ENCODE measurements at places on chromosomes 4 and X. TPM values are rescaled to one million over a fixed set of nuclear protein-coding genes. Genes with fewer than 3 reads are reported as not detected.
A peak's percentile ranks its signal among the peaks of the same experiment; 100 is the strongest.

The GYPA gene
- not detected for total RNA-seq

The PHOX2B gene
- total RNA-seq, result not detected

The ESX1 gene
- total RNA-seq, result not detected

The GAGE12H gene
- not detected for total RNA-seq

The ASB11 gene
- total RNA-seq, result not detected

The PHEX gene
- 1.1 TPM for total RNA-seq

The USP17L27 gene
- not detected for total RNA-seq

DNA sequence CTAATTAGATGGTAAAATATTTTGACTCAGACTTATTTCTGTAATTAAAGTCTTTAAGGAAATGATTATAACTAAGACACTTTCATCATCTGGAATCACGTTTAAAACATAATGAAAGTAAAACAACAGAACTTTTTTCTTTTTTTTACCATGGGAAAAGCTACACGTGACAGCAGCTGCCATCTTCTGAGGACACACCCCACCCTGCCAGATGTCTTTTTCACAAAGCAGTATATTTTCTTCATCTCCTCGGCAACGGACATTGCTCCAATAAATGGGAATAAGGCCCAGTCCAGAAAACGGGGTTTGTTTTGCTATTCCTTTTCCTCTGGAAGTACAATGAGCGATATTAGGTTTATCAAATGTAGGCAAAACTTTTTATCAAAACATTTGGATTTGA is 17.5 kb downstream of the PRSS12 start:
- no peak overlapping the region for H3K4me3 ChIP-seq
- DNase-seq, result no peak
- H3K27ac ChIP-seq, result no peak overlapping the region
- H3K27me3 ChIP-seq, result peaks cover 5% of the 10 kb centered on the region

- H3K27ac ChIP-seq, result peak overlapping the region; percentile 96
- H3K4me3 ChIP-seq, result peak overlapping the region; percentile 95
- peaks cover 41% of the 10 kb centered on the region for H3K4me1 ChIP-seq
- no peaks in the 10 kb centered on the region for H3K27me3 ChIP-seq
These were observed 1.4 kb downstream of the CD99 start for GRCh38 chrX:2692221-2693112.

GRCh38 chr4:168572002-168572401 is 75.2 kb downstream of the PALLD start:
- peaks cover 4% of the 10 kb centered on the region for H3K4me1 ChIP-seq
- H3K27ac ChIP-seq, result no peak overlapping the region
- no peak for DNase-seq
- H3K27me3 ChIP-seq, result peaks cover 13% of the 10 kb centered on the region

DNA sequence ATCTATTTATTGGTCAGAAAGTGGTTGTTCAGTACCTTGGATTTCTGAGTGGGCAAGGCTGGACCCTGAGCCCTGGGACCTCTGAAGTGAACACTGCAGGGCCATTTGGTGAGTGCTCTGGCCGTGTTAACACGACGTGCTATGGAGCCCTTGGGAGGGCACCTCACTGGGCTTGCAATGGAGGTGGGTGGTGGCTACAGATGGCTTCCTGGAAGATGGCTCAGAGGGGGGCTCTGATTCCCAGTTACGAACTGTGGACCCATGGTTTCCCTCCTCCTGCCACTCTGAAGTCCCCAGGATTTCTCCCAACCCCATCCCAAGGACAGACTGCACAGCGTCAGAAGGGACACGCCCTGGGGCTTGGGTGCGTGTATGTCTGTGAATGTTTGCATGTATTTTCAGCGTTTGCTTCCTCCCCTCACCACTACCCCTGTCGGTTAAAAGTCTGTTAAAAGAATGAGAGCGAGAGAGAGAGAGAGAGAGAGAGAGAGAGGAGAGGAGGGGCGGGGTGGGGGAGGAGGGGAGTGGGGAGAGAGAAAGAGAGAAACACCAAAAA is 3.7 kb upstream of the RHOH start:
- peaks cover 62% of the 10 kb centered on the region for H3K4me1 ChIP-seq
- DNase-seq, result peak; percentile 62
- H3K27me3 ChIP-seq, result no peaks in the 10 kb centered on the region
- H3K4me3 ChIP-seq, result peak overlapping the region; percentile 98
- H3K36me3 ChIP-seq, result peaks cover 15% of the 10 kb centered on the region

GRCh38 chr4:172547724-172548123 is 620.9 kb upstream of the GALNT7 start:
- no peaks in the 10 kb centered on the region for H3K4me1 ChIP-seq
- no peaks in the 10 kb centered on the region for H3K36me3 ChIP-seq
- H3K4me3 ChIP-seq, result no peak overlapping the region
- H3K27ac ChIP-seq, result no peak overlapping the region
- DNase-seq, result no peak
- no peaks in the 10 kb centered on the region for H3K27me3 ChIP-seq

DNA sequence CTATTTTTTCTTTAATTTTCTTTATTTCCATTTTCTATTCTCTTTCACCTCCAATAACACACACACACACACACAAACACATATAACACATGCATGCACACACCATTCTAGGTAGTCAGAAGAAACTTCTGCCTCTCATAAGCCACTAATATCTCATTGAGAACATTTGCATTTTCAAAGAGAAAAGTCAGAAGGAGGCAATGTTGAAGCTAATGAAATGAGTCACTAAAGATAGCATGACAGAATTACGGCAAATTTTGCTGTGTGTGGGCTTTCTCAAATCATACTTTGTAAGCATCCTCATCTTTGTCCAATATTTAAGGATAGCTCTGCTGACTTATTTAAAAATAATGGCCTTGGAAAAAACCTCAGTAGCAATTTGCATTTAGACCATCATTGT is 291.3 kb downstream of the GUCY2F start:
- no peak overlapping the region for H3K4me3 ChIP-seq
- H3K27me3 ChIP-seq, result no peaks in the 10 kb centered on the region
- no peaks in the 10 kb centered on the region for H3K36me3 ChIP-seq
- no peaks in the 10 kb centered on the region for H3K4me1 ChIP-seq
- no peak overlapping the region for H3K27ac ChIP-seq

DNA sequence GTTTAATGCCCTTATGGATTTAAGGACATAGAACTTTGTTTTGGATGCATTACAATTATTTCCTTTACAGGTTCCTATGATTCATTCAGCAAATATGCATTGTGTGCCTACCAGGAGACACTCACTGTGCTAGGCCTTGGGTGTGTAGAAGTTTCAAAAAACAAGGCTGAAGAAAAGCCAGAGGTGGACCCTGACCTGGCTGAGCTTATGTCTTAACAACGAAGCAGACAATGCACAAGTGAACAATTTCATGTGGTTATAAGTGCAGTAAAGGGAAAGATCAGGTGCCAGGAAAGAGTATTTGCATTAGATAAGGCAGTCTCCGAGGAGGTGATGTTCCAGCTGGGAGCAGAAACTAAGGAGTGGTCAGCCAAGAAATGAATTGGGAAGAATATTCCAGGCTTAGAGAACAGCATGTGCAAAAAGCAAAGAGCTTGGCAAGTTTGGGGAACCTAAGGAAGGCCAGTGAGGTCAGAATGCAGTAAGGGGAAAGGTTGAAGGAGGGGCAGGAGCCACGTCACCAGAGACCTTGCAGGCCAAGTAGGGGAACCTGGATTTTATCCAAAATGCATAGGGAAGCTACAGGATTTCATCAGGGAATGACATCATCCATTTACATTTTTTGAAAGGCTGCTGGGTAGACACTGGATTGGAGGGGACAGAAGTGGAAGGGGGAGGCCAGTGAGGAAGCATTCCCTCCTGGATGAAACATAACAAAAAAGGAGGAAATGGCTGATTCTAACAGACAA is 193.6 kb downstream of the SOWAHB start:
- H3K27me3 ChIP-seq, result peaks cover 32% of the 10 kb centered on the region
- no peak overlapping the region for H3K27ac ChIP-seq

GRCh38 chrX:119870626-119871131 is 854 bp downstream of the RNF113A start:
- peak overlapping the region; percentile 100 for H3K4me3 ChIP-seq
- H3K36me3 ChIP-seq, result peaks cover 8% of the 10 kb centered on the region
- peaks cover 14% of the 10 kb centered on the region for H3K4me1 ChIP-seq
- peak; percentile 58 for DNase-seq
- no peaks in the 10 kb centered on the region for H3K27me3 ChIP-seq

GRCh38 chr4:142326181-142326580 is 519.9 kb downstream of the INPP4B start:
- peaks cover 11% of the 10 kb centered on the region for H3K4me1 ChIP-seq
- no peak for DNase-seq
- H3K4me3 ChIP-seq, result no peak overlapping the region
- H3K36me3 ChIP-seq, result peaks cover 13% of the 10 kb centered on the region
- no peaks in the 10 kb centered on the region for H3K27me3 ChIP-seq

DNA sequence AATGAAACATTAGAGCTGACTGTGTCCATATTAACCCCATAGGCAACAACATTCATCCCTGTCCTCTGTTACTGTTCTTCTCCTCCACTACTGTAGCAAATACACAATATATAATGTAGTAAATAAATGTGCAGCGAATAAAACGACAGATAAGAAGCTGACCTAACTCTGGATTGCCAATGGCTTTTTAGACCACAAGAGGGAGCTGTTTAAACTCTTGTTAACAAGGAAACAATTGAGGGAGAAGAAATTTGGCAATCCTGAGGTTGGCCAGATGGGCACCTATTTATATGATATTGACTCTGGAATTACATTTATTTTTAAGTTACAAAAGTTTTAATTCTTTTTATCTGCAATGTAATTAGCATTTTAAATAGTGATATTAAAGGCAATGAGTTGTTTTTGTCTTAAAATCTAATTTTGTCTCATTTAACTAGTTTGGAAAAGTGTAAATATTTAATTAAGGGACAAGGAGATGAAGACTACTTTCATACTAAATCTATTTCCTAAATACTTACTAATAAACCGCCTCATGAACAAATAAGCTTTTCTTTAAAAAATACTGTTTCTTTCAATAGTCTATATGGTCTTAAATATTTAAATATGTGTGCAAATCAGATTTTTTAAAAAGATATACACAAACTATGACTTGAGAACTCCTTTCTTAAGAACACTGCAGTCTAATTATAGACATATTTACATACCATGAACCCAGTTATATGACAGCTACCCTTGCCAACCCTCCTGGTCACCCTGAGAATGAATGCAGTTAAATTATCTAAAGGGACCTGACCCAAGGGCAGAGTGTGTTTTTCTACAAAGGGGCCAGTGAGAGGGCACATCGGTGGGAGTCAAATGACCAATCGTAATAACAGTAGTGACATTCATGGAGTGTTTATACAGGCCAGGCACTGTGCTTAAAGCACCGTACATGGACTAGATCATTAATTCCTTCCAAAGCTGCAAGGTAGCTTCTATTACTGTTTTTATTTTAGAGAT is 52.9 kb upstream of the HPF1 start:
- DNase-seq, result no peak
- no peaks in the 10 kb centered on the region for H3K36me3 ChIP-seq
- no peak overlapping the region for H3K27ac ChIP-seq
- peaks cover 12% of the 10 kb centered on the region for H3K27me3 ChIP-seq
- H3K4me1 ChIP-seq, result peaks cover 2% of the 10 kb centered on the region

DNA sequence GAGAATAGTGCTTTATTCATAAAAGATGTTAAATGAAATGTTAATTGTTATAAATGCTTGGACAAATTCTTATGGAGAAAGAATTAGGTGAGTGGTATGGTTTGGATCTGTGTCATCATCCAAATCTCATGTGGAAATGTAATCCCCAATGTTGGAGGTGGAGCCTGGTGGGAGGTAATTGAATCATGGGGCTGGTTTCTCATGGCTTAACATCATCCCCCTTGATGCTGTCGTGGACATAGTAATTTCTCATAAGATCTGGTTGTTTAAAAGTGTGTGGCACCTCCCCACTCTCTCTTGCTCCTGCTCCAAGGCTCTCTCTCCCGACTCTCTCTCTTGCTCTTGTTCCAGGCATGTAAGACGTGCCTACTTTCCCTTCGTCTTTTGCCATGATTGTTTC is 22.5 kb downstream of the GYPE start:
- H3K4me1 ChIP-seq, result no peaks in the 10 kb centered on the region
- no peak overlapping the region for H3K4me3 ChIP-seq
- H3K27me3 ChIP-seq, result no peaks in the 10 kb centered on the region
- H3K36me3 ChIP-seq, result no peaks in the 10 kb centered on the region

GRCh38 chr4:36549252-36549651 is 267.8 kb downstream of the DTHD1 start:
- H3K27me3 ChIP-seq, result no peaks in the 10 kb centered on the region
- no peak overlapping the region for H3K27ac ChIP-seq
- DNase-seq, result no peak
- no peak overlapping the region for H3K4me3 ChIP-seq

DNA sequence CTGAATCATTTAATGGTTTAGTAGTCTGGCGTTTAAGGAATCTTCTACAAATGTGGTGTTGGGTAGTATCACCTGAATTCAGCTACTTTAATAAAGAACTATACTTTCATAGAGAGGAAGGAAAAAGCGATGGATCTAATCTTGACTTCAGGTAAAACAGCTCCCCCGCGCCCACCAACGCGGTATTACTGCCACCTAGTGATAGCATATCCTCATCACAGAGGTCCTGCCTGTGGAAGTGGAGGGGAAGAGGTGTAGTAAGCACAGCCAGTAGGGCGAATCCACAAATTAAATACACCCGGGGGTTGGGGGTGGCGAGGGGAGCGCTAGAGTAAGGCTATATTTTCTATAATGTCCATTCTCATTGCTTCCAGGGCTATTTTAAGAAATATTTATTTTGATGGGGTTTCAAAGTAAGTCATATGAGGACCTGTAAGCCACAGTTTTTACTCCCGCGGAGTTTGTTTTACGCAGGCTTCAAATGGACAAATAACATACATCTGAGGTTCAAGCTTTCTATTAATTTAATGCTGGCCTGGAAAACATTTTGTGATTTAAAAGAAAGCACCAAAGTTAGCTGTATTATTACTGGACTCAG is 8.3 kb upstream of the DAPP1 start:
- H3K27ac ChIP-seq, result no peak overlapping the region
- H3K4me3 ChIP-seq, result no peak overlapping the region
- peaks cover 8% of the 10 kb centered on the region for H3K27me3 ChIP-seq
- peaks cover 3% of the 10 kb centered on the region for H3K36me3 ChIP-seq
- peaks cover 25% of the 10 kb centered on the region for H3K4me1 ChIP-seq

GRCh38 chr4:90190525-90190924 is 63.3 kb downstream of the CCSER1 start:
- H3K27ac ChIP-seq, result no peak overlapping the region
- H3K4me1 ChIP-seq, result no peaks in the 10 kb centered on the region
- H3K36me3 ChIP-seq, result no peaks in the 10 kb centered on the region
- H3K4me3 ChIP-seq, result no peak overlapping the region

DNA sequence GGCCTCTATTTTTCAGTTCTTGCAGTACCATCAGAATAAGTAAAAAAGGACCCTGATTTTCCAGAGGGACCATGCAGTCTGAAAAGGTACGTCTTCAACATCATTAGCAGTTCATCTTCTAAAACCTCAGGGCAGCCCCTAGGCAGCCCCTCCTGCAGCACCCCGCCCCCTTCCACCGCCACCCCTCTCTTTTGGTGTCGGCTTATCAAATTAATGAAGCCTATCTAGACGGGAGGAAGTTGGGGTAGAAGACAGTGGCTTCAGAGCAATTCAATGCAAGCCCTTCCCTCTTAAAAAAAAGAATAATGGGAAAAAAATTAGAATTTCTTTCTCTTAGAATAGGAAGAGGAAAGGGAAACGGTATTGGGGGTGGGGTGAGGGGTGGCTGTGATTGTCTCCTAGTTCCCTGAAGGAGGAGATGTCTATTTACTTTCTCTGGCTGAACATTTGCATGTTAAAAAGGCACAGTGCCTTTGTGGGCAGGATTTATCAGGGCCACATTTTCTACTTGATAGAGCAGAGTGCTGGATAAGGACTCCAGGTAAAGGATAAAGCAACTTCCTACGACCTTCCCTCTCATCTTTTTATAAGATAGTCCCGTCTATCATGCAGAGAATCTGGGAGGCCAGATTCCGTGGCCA is 159.4 kb downstream of the MGST2 start:
- no peak overlapping the region for H3K27ac ChIP-seq
- H3K4me1 ChIP-seq, result no peaks in the 10 kb centered on the region
- peaks cover 9% of the 10 kb centered on the region for H3K27me3 ChIP-seq
- no peaks in the 10 kb centered on the region for H3K36me3 ChIP-seq
- DNase-seq, result no peak
- no peak overlapping the region for H3K4me3 ChIP-seq
